NAMALWA (cell line): ENCODE measurements at places on chromosomes 3 and 15.

DNA sequence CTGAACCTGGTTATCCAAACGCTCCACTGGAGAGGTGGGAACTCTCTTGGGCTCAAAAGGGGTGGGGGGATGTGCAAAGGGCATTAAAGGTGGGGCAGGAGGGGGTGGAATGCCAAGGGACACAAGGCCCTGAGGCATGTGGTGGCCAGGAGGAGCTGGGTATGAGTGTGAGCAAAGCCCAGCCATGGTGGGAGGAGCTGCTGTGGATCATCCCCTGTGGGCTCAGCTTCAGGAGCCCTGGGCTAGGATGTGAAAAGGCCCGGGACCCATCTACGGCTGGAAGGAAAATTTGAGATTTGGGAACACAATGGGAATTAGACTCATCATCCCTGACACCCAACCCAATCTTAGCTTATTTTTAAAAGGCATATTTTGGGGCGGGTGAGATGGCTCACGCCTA, 33.3 kb downstream of the MGLL start:
- no peak for DNase-seq

GRCh38 chr15:80404761-80405553, 775 bp downstream of the ARNT2 start:
- no peak for DNase-seq

DNA sequence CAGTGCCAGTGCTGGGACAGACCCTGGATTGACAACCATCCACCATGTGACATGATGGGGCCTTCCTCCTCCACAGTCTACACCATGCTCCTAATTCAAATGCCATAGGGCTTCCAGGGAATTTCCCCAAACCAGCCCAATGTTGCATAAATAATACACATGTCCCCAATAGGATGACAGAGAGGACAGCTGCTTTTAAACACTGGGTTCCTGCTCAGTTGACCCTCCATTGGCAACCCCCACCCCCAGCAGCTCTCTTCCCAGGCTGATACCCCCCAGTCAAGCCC, 28.3 kb upstream of the ATP2B2 start:
- DNase-seq = no peak

GRCh38 chr3:182104881-182105280, 393.2 kb downstream of the SOX2 start:
- no peak for DNase-seq

DNA sequence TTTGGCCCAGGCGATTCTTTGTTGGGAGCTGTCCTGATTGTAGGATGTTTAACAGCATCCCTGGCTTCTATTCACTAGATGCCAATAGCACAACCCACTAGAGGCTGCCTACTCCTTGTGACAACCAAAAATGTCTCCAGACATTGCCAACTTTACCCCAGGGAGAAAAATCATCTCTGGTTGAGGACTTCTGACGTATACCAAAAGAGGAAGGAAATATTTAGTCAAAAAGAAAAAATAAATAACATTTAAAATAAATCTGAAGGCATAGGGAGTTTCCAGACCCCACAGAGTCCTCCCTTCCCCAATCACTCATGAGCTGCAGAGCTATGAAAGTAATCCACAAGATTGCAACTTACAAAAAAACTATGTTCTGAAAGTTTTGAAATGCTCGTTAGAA, 61.0 kb downstream of the MECOM start:
- DNase-seq = no peak

DNA sequence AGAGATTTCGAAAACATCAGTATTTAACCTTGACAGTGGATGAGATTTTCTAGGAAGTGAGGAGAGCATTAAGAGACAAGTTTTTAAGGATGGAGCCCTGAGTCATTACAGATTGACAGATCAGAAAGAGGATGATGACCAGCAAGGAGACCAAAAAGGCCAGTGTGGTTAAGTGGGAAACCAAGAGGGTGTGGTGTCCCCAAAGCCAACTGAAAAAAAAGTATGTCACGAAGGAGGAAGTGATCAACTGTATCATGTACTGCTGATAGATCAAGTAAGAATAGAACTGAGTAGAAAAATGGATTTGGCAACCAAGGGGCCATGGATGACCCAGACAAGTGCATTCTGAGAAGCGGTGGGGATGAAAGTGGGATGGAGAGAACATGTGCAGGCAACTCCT, 491.8 kb downstream of the FHIT start:
- DNase-seq = no peak

GRCh38 chr3:46715507-46716175, 2.0 kb downstream of the PRSS50 start:
- DNase-seq = no peak

GRCh38 chr3:193310914-193311723, 67.4 kb downstream of the ATP13A5 start:
- no peak for DNase-seq

DNA sequence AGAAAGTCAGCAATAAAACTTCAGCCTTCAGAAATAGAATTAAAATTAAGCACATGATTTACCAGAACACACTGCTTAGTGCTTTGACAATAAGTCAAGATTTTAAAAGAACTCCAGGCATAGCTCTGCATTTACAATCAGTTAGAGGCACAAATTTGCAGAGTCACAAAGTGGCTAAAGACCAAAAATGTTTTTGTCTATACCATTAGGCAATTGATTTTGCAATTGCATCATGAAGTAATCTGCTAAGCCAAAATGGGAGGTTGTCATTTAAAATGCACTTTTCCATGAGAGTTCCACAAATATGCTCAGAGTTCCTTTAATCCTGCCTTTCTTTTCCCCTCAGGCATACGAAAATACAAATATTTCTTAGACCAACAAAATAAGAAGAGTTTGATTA, 10.1 kb upstream of the DCP1A start:
- no peak for DNase-seq

DNA sequence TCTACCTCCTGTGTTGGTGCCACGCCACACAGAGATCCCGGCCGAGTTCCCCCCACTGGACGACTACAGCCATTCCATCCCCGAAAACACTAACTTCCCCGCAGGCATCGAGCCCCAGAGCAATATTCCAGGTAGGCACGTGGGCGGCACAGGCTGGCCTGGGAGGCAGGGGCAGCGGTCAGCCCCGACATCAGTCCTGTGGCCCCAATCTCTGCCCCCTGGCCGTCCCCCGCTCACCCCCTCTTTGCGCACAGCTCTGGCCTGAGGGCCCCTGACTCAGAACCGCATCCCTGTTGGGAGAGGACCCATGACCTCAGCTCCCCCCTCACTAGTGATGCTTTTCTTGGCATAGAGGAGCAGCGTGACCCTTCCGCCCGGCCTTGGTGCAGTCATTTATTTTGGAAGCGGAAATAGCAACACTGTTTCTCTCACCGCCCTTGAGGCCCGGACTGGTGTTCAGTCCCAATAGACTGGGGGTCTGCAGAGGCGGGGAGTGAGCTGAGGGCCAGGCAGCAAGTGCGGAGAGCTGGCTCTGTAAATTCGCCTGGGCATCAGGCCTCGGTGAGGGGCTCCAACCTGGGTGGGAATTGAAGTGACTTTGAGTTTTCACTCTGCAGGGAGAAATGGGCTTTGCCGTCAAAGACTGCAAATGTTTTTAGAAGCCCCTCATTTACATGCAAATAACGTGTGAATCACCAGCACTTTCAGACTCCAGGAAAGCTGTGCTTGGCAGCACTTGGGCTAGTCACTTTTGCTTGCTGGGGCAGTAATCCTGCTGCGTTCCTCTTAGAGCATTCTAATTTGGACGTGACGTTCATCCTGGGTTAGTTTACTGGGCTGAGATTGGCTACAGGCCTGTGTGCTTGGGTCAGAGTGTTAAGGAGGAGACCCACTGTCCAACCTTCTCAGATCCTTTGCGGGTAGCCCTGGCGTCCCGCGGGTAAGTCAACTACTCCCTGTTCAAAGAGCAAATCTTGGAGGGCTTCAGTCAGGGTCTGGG, 88.9 kb downstream of the AAGAB start:
- no peak for DNase-seq

- no peak for DNase-seq
These were observed 279.0 kb downstream of the MFSD1 start for GRCh38 chr3:159080821-159081220.

- no peak for DNase-seq
These were observed 2.7 kb upstream of the KNL1 start for GRCh38 chr15:40591389-40591788.

GRCh38 chr3:123449102-123449996, 459 bp upstream of the ADCY5 start:
- DNase-seq = no peak

- DNase-seq = no peak
These were observed 122.9 kb upstream of the LIPC start for GRCh38 chr15:58308742-58309355.

DNA sequence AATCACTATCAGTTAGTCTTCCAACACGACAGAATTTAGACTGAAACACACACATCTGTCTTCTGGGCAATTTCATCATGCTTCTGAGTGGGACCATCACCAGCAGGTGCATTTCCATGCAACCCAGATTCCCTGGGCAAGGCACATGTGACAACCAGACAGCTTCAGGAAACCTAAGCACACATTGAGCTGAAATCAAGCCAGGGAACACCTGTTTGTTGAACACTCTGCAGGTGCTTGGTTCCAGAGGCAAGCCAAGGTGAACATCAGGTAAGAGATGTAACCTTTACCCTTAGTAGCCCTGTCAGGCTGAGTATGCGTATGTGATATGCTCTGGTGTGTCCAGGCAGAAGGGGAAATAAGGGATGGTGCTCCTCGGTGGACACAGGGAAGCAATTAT, 3.3 kb upstream of the PSMD2 start:
- no peak for DNase-seq

DNA sequence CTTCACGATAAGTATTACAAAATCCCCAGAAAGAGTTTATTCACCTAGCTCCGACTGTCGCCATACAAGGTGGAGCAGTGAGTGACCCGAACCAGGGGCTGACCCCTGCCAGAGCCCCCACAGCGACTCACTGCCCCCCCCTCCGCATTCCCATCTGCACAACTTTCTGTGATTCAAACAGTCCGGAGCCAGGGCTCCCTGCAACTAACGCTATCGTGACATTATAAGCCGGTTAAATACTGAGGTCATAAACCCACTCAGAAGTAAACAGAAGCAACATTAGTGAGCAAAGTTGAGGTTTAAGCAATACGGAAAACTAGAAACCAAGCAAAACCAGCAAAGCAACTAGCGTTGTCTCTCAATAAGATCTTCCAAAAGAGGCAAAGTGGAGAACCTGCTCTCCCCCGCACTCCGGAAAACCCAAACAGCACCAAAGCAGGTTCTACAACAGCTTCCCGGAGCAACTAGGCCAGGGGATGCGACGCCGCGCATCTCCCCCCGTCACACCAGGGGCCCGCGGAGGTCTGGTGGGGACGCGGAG, 642 bp downstream of the SCAP start:
- peak; percentile 50 for DNase-seq

- peak; percentile 23 for DNase-seq
These were observed 75.0 kb downstream of the FEM1B start for GRCh38 chr15:68352401-68353062.

DNA sequence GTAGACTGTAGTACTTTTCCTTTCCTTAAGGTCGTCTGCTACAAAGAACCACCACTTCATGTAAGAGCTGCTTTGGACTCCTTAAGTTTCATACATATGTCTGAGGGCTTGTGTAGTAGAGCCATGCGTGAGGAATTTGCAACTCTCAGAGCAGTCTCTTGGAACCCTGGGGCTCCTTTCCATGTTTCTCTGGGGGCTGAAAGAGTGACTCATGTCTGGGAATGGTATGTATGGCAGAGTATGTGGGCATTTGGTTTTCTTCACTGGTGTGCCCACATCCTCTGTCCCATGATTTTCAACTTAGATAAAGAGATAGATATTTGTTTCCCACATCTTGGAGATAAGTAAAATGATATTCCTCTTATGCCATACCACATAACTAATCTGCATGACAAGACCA, 20.6 kb upstream of the RBM5 start:
- DNase-seq = no peak

GRCh38 chr3:37114251-37115145, 59.9 kb downstream of the LRRFIP2 start:
- no peak for DNase-seq

DNA sequence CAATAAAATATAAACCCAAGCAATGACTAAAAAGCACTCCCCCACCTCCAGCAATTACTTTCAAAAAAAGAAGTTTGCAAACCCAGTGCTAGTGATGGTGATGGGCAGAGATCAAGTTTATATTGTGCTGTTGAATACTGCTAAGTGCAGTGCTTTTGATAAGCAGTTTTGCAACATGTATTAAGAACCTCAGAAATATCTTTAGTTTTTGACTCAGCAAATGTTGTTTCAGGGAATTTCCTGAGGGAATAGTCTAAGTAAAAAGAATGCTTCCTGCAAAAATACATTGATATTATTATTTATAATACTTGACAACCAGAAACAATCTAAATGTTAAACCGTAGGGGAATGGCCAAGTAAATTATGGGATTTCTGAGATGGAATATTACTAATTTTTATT, 69.3 kb downstream of the ADAMTSL3 start:
- DNase-seq = no peak

GRCh38 chr3:28286595-28286994, 45.2 kb downstream of the CMC1 start:
- DNase-seq = peak; percentile 61
